ENCODE measurements at places on chromosomes 12 and 14.

DNA sequence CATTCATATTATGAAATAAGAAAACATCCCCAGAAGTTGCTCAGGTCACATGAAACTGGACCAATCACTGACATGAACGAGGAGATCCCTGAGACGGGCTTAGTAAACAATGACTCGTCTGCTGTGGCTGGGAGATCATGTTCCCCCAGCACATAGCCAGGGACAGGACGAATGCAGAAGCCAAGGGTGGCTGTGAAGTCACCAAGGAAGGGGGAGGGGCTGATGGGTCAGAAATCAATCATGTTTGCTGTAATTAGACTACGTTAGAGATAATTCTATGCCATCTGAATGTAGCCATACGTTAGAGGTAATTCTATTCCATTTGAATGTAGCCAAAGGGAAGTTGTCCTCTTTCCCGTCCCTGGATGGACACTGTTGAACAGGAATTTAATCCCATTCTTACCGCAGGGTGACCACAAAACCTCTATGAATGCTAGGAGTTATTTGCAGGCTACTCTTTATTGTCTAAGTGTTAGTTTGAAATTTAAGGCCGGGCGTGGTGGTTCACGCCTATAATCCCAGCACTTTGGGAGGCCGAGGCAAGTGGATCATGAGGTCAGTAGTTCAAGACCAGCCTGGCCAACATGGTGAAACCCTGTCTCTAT is 332.9 kb downstream of the TMEM132D start:
- DNase-seq, result no peak

DNA sequence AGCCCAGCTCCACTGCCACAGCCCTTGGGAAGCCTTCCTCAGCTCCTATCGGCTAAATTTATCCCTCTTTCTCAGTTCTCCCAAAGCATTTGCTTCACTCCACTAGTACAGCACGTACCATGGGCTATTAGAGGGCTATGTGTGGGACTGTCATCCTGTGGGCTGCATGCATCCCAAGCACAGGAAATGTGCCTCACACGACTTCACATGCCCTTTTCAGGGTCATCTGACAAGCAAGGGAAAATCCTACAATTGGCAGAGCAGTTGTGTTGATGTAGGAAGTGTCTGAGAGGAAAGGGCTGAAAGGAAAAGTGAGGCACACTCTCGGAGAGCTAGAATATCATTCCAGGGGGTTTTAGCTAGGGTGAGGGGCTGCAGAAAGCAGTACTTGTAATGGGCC is 47.6 kb downstream of the NINJ2 start:
- no peak for DNase-seq

DNA sequence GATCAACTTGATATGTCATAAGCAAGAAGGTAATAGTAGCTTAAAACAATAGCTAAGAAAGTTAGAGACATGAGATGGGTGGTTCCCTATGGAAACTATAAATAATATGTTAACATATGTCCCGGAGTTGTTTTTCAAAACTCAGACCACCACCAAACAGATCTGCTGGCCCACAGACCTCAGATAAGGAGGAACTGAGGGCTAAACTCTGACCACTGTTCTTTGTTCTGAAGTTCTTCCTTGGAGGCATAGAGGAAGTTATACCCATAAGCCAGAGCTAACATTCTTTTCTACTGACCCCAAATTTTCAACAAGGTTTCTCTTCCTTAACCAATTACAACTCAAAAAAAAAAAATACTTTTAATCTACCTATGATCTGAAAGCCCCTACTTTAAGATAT is 156.1 kb upstream of the FSCB start:
- no peak for DNase-seq

GRCh38 chr12:65836419-65837197 is 12.3 kb downstream of the HMGA2 start:
- no peak for DNase-seq

GRCh38 chr12:78359520-78359919 is 505.1 kb upstream of the SYT1 start:
- DNase-seq, result no peak

GRCh38 chr14:32457213-32457920 is 128.3 kb downstream of the AKAP6 start:
- no peak for DNase-seq
